ENCODE measurements at places on chromosomes 12 and 14.
A peak's percentile ranks its signal among the peaks of the same experiment; 100 is the strongest.

GRCh38 chr12:83841620-83842019 is 1071.0 kb downstream of the SLC6A15 start:
- no peak for DNase-seq

DNA sequence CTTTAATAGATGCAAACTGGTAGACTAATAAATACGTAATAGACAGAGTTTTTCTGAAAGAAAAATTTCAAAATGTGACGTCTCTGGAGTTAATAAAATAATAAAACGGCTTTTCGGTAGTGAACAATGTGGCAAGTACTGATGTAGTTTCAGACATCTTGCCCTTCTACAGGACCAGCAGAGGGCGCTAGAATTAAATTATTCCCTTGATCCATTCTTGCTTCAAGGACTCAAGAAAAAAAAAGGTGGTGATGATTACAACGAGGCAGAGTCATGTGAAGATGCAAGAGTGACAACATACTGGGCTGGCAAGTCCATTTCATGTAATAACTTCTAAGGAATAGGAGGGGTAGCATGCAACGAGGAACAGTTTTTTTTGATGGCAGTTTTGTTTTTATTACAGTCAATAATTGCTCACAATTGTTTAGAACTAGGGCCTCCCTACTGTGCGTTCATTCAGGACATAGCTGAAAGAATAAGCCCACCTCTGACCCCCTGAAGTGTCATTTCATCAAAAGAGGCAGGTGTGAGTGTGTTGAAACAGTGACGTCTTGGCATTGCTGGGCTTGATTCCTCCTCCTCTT is 101.0 kb upstream of the GZMB start:
- DNase-seq = no peak

DNA sequence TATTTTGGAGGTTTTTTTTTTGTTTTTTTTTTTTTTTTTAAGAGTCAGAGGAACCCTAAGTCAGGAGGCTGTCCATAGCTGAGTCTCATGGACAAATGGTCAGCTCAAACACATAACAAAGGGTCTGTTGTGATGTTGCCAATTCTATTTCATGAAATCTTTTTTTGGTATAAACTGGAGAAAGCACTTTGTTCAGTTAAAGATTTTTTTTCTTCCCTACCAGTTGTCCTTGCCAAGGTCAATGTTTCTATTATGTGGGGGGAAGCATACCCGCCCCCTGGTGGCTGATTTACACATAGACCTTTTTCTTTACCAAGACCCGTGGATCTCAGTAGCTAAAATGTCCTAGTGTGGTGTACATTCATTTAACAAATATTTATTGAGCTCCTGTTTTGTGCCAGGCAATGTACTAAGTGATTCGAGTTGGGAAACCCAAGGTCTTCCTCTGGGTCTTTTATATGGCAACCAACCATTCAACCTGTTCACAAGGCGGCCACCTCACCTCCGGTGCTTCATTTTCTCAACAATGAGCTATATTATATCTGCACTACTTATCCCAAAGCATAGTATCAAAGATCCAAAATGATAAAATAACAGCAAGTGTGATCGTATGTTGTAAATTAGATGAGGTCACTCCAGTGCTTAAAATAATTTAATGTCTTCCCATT is 214.5 kb downstream of the PAH start:
- no peak for DNase-seq

GRCh38 chr12:5900076-5900475 is 45.0 kb downstream of the ANO2 start:
- no peak for DNase-seq

DNA sequence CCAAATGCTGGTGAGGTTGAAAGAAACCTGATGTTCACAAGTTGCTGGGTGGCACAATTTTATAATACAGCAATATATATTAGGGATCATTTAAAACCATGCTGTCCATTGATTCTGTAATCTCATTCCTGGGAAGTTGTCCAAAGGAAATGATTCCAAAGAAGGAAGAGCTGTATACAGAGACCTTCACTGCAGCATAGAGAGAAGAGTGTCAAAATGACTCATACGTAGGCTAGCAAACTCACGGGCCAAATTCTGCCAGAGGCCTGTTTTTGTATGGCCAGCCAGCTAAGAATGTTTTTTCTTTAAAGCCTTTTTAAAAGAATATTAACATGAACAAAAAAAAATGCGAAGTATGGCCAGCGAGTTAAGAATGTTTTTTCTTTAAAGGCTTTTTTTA is 69.2 kb upstream of the MED13L start:
- DNase-seq = no peak

DNA sequence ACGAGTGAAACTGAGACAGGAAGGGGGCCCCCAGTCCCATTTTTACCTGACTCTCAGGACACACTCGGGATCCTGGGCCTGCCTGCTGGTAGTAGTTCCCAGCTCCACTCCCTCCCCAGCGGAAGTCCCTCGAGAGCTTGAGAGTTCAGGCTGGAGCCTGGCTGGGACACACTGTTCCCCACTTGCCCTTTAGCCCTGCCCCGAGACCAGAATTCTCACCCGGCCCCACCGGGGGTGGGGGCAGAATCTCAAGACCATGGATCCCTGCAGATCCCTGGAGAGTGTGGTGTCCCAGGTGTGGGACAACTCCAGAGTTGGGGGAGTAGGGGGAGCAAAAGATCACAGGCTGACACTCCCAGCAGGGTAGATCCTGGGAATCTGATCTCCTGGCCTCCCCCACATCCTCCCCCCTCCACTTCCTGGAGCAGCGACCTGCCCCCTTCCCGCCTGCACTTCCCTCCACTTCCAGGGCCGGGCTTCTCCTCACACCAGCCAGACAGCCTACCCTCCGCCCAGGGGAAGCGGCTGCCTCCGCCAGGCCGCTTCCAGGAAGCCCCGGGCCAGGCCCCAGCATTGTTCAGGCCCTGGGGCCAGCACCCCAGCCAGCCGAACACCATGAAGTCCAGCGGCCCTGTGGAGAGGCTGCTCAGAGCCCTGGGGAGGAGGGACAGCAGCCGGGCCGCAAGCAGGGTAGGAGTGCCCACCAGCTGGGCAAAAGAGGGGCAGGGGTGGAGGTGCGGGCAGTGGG is at the start of gene TNS2:
TSS of gene TNS2 (plus strand) at position 495 of the 748 bp plus-strand sequence. CDS start at position 616, 121 bp downstream.
- DNase-seq = peak; percentile 57

Data from 8988T (cell line).